ENCODE measurements at places on chromosomes 7 and 10.

DNA sequence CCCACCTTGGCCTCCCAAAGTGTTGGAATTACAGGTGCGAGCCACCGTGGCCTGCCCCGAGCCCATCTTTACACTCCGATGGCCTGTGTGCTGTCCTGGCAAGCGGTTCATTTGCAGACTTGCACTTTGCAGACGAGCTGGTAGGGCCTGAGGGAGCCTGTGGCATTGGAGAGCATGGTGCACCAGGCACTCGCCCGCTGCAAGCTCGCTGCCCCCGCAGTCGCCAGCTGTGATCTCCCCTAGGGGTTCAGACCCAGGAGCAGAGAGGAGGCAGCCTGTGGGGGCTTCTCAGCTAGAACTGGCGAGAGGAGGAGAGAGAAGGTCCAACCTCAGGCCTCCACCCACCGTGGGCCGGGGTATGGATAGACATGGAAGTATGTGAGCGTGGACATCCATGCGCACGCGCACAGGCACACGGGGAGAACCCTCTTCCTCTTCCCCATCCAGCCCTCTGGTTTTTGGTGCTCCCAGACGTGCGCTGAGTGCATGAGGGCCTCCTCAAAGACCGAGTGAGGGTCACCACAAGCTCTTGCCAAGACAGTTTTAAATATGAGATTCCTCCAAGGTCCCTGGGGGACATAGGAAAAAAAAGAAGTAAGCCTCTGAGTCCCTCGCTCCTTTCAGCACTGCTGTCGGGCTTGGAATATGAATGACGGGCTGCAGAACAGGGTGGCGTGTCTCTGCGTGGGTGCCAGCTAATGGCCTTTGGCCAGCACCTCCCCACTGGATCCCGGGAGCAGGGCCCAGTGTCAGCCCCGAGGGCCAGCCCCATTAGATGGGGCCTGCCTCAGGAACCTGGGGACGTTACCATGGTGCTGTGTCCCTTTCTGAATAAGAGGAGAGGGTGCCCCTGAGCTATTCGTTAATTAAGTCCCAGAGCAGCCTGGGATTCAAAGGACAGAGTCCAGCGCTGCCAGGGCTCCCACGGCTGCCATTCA, 15.1 kb upstream of the TTYH3 start:
- H3K4me1 ChIP-seq = peaks cover 22% of the 10 kb centered on the region
- no peak overlapping the region for H3K27ac ChIP-seq
- DNase-seq = no peak
- no peaks in the 10 kb centered on the region for H3K36me3 ChIP-seq

DNA sequence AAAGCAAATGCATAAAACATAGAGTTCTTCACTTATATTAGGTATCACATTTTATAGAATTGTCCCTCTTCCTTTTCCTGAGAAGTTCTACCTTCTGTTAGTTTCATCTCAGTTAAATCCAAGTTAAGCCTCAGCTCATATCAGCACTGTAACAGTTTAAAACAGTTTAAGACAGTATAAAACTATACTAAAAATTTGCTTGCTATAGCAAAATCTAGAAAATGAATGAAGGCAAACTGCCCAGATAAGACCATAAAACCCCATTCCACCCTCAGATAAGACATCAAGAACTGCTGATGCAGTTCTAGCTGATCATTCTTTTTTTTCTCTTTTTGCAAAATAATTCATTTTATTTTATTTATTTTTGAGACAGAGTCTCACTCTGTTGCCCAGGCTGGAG, 177.2 kb downstream of the RNF133 start:
- no peak overlapping the region for H3K4me3 ChIP-seq
- no peak overlapping the region for H3K27ac ChIP-seq
- no peaks in the 10 kb centered on the region for H3K4me1 ChIP-seq
- no peaks in the 10 kb centered on the region for H3K27me3 ChIP-seq

- DNase-seq = peak; percentile 58
- H3K4me3 ChIP-seq = peak overlapping the region; percentile 78
- no peaks in the 10 kb centered on the region for H3K27me3 ChIP-seq
- no peaks in the 10 kb centered on the region for H3K36me3 ChIP-seq
These were observed 563 bp downstream of the STAM start for GRCh38 chr10:17644485-17644943.

- H3K27me3 ChIP-seq = no peaks in the 10 kb centered on the region
- no peak for DNase-seq
- no peaks in the 10 kb centered on the region for H3K4me1 ChIP-seq
- H3K4me3 ChIP-seq = no peak overlapping the region
- no peak overlapping the region for H3K27ac ChIP-seq
These were observed 15.5 kb upstream of the STEAP4 start for GRCh38 chr7:88322151-88322550.

DNA sequence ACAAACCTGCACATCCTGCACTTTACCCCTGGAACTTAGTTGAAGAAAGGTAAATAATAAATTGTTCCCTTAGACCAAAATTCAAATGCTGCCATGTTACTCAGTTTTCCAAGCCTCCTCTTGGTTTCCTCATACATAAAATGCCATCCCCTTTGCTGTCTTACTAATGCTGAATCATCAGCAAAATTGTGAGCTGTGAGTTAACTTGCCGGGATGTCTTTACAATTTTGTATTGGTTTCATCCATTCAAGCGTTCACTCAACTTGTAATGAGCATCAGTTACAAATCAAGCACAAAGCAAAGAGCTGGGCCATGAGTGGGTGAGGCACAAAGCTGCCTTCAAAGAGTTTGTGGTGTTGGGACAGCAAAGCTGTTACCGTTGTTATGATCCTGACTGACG, 395.8 kb upstream of the ZMIZ1 start:
- no peaks in the 10 kb centered on the region for H3K27me3 ChIP-seq
- peaks cover 11% of the 10 kb centered on the region for H3K4me1 ChIP-seq
- no peak overlapping the region for H3K4me3 ChIP-seq
- no peaks in the 10 kb centered on the region for H3K36me3 ChIP-seq
- no peak overlapping the region for H3K27ac ChIP-seq

- no peak for DNase-seq
- no peaks in the 10 kb centered on the region for H3K36me3 ChIP-seq
- H3K27ac ChIP-seq = no peak overlapping the region
- no peaks in the 10 kb centered on the region for H3K27me3 ChIP-seq
- no peak overlapping the region for H3K4me3 ChIP-seq
These were observed 73.9 kb upstream of the KAT6B start for GRCh38 chr10:74752371-74753040.

DNA sequence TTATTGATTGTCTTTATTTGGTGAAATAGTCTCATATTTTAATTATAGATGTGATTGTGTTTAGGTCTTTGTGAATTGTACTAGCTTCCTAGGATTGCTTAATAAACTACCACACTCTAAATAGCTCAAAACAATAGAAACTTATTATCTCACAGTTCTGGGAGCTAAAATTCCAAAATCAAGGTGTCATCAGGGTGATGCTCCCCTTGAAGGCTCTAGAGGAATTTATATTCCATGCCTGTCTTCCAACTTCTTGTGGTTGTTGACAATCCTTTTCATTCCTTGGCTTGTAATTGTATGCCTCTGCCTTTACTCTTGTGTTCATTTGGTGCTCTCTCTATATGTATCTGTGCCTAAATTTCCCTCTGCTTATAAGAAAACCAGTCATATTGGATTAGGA, 155.3 kb upstream of the AKR1E2 start:
- H3K4me1 ChIP-seq = no peaks in the 10 kb centered on the region
- H3K27ac ChIP-seq = no peak overlapping the region
- H3K4me3 ChIP-seq = no peak overlapping the region
- no peaks in the 10 kb centered on the region for H3K36me3 ChIP-seq
- DNase-seq = no peak

DNA sequence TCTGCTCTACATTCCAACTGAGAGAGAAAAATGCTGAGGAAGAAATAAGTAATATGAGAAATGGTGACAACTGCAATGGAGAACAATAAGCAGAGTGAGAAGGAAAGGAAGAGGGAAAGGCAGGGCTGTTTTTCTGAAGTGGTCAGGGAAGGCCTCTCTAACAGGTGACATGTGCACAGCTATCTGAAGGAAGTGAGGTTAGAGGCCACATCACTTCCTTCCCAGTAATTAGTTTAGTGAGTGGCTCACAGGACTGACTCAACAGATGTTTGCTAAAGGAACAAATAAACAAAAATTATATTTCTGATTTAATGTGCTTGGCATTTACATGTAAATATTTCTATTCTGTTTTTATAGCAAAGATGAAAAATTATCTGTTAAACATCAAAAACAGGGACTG, 77.9 kb downstream of the ARHGAP21 start:
- no peaks in the 10 kb centered on the region for H3K36me3 ChIP-seq
- no peaks in the 10 kb centered on the region for H3K27me3 ChIP-seq
- no peak overlapping the region for H3K27ac ChIP-seq
- H3K4me1 ChIP-seq = peaks cover 10% of the 10 kb centered on the region

DNA sequence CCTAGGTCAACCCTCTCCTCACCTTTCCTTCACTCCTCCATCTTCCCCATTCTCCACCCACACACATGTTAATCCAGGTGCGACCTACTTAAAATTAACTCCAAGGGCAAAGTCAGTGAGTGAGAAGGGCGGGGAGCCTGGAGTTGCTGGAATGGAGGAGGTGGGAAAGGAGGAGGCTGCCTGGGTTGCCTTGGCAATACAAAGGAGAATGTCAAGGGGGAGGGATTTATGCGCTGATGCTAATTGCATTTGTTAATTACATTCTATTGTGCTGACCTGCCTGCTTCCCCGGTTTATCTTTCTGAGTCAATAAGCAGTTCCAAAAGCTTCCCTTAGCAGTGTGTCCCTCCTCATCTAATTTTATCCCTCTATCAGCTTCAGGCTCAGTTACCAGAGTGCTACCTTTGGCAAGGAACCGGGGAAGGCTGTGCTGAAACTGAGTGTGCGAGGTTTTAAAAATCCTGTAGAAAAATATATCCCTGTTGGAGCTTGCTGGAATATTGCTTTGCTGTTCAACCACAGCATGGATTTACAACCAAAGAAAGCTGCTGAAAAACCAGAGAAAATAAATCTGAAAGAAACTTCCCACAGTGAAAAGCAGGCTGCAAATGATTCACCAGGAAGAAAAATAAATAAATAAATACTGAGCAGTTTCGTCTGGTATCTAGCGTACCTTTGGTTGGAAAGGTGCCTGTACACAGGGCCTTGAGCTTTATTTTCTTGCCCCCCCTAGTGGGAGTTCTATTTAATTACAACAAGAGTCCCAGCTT, 113.2 kb upstream of the DGKB start:
- H3K27ac ChIP-seq = peak overlapping the region; percentile 54
- H3K27me3 ChIP-seq = no peaks in the 10 kb centered on the region
- peaks cover 5% of the 10 kb centered on the region for H3K4me1 ChIP-seq
- H3K36me3 ChIP-seq = no peaks in the 10 kb centered on the region
- no peak overlapping the region for H3K4me3 ChIP-seq

- no peak overlapping the region for H3K4me3 ChIP-seq
- no peaks in the 10 kb centered on the region for H3K36me3 ChIP-seq
- no peaks in the 10 kb centered on the region for H3K27me3 ChIP-seq
- H3K4me1 ChIP-seq = no peaks in the 10 kb centered on the region
- H3K27ac ChIP-seq = no peak overlapping the region
- DNase-seq = no peak
These were observed 13.7 kb upstream of the INMT start for GRCh38 chr7:30738026-30738915.

DNA sequence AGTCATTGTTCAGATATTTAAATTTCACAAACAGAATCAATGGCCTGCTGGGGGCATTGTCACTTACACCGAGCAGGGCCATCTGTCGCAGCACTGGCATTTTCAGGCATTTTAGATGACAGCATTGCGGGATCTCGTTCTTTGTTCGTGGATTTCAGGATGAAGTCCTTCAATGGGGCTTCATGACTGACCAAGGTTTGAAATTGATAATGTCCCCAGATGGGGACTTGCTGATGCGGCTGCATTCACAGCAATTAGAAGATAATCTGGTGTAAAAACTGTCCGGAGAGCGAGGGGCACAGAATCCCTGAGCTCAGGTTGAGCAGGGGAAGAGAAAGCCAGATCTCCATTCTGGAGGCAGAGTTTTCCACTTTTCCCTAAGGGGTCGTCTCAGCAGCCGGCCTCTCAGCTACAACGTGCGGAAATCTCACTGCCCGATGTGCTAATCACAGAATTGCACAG, 1.9 kb upstream of the C7orf33 start:
- H3K4me3 ChIP-seq = no peak overlapping the region
- no peaks in the 10 kb centered on the region for H3K4me1 ChIP-seq
- H3K27me3 ChIP-seq = no peaks in the 10 kb centered on the region
- DNase-seq = no peak
- H3K36me3 ChIP-seq = no peaks in the 10 kb centered on the region
- H3K27ac ChIP-seq = no peak overlapping the region

DNA sequence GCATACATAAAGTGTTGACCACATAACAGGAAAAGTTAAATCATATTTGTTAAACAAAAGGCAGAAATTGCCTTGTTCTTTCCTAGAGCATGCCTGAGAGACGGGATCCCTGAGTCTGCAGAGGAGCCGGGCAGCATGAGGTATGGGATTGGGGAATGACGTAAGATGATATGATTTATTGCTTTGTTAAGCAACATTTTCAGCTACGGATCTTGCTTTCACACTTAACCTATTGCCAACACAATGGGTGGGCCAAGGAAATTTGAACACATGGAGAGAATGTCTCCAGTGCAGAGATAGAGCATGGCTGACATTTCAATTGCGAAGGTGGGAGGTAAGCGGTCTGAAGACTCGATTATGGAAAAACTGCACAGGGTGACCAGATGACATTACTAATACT, 76.7 kb downstream of the EMX2 start:
- no peaks in the 10 kb centered on the region for H3K4me1 ChIP-seq
- no peak for DNase-seq
- no peaks in the 10 kb centered on the region for H3K36me3 ChIP-seq
- H3K27ac ChIP-seq = no peak overlapping the region

DNA sequence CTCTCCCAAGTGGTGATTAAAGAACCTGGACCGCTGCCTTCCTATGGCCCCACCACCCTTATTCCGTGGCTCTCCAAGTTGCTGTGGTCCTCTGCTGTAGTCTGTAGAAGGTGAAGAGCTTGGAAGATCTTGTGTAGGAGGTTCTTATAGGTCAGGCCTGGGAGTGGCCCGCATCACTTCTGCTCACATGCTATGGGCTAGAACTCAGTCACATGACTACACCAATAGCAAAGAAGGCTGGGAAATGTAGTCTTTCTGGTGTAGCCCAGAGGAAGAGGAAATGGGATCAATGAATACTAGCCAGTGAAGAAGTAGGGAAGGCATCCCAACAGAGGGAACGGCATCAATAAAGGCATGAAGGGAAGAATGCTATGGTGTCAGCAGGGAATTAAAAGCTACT, 41.3 kb upstream of the AOAH start:
- H3K36me3 ChIP-seq = no peaks in the 10 kb centered on the region
- no peaks in the 10 kb centered on the region for H3K4me1 ChIP-seq
- no peak overlapping the region for H3K4me3 ChIP-seq
- no peak for DNase-seq
- H3K27me3 ChIP-seq = no peaks in the 10 kb centered on the region
